ENCODE measurements at places on chromosomes 5 and 9. TPM values are rescaled to one million over a fixed set of nuclear protein-coding genes. Genes with fewer than 3 reads are reported as not detected.

- DNase-seq: peak; percentile 80
These were observed 92.0 kb downstream of the DCP2 start for GRCh38 chr5:113068559-113068958.

PCDHA8 gene
- not detected for total RNA-seq

- DNase-seq: no peak
These were observed 129.6 kb downstream of the HTR4 start for GRCh38 chr5:148524721-148525120.

- no peak for DNase-seq
These were observed 133.5 kb downstream of the DCP2 start for GRCh38 chr5:113110117-113110516.

DNA sequence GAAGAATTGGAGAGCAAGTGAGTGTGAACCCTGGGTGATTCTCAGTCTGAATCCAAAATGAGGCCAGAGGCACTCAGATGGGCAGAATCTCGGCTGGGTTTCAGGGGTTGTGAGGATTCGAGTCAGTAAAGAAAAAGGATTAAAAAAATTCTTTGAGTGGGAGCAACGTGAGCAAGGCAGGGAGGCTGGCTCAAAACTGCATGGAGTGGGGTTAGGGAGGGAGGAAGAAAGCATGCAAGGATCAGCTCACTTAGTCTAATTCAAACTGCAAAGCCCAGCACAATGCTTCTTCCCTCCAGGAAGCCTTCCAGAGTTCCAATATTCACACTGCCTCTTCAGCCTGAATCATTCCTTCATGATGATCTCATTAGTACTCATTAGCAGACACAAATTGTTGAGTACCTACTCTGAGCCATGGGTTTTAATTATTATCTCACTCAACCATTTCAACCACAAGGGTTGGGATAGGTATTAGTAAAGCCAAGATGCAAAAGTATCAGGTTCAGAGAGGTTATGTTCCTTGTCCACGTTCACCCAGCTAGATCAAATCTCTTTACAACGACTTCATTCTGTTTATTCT, 95.8 kb downstream of the BRINP1 start:
- DNase-seq: peak; percentile 63

GRCh38 chr5:128711216-128711615, 173.2 kb upstream of the FBN2 start:
- DNase-seq: no peak

GRCh38 chr9:136740491-136740890, 2.2 kb downstream of the LCN10 start:
- DNase-seq: no peak
